ENCODE measurements at places on chromosomes 6 and 20. TPM values are rescaled to one million over a fixed set of nuclear protein-coding genes. Genes with fewer than 3 reads are reported as not detected.

PAX1 gene
- total RNA-seq = not detected

CFAP206 gene
- 0.27 TPM for total RNA-seq

EMILIN3 gene
- not detected for total RNA-seq

STX11 gene
- total RNA-seq = 0.16 TPM

NHLRC1 gene
- 3.0 TPM for total RNA-seq

ZNF337 gene
- total RNA-seq = 13.9 TPM

BPIFA1 gene
- total RNA-seq = not detected

TDRD6 gene
- total RNA-seq = 1.8 TPM

PRL gene
- total RNA-seq = not detected

C6orf47 gene
- 26.3 TPM for total RNA-seq

NKX2-4 gene
- not detected for total RNA-seq

MACROD2 gene
- total RNA-seq = 1.3 TPM

LCA5 gene
- 12.1 TPM for total RNA-seq

TMEM14B gene
- 98.1 TPM for total RNA-seq

SEMG1 gene
- not detected for total RNA-seq

CCN6 gene
- not detected for total RNA-seq

LGSN gene
- not detected for total RNA-seq

KIF6 gene
- 0.08 TPM for total RNA-seq

NRSN2 gene
- total RNA-seq = 50.9 TPM

RIMS1 gene
- total RNA-seq = not detected

BANF2 gene
- not detected for total RNA-seq

AIF1 gene
- not detected for total RNA-seq

CLPSL1 gene
- not detected for total RNA-seq

HLA-DRB1 gene
- total RNA-seq = 0.09 TPM

SRC gene
- 19.1 TPM for total RNA-seq

SPEF1 gene
- total RNA-seq = 0.09 TPM

SRSF12 gene
- total RNA-seq = 0.09 TPM

IP6K3 gene
- not detected for total RNA-seq

DPPA5 gene
- not detected for total RNA-seq

MLIP gene
- not detected for total RNA-seq

CFB gene
- 32.9 TPM for total RNA-seq

PRPH2 gene
- 0.72 TPM for total RNA-seq

YTHDF1 gene
- total RNA-seq = 24.8 TPM

RHAG gene
- total RNA-seq = not detected

SMLR1 gene
- total RNA-seq = not detected

KCNK15 gene
- 8.5 TPM for total RNA-seq

GPR6 gene
- not detected for total RNA-seq

BEND3 gene
- 1.9 TPM for total RNA-seq

POPDC3 gene
- 33.7 TPM for total RNA-seq

FAM83B gene
- total RNA-seq = 0.09 TPM

SIRT5 gene
- total RNA-seq = 4.9 TPM

KIF25 gene
- total RNA-seq = not detected

IMPG1 gene
- total RNA-seq = not detected

Measured in fibroblast of the aortic adventitia (primary cell).